Left lung (tissue), 14 donors: ENCODE measurements at places on chromosomes 3 and 15.

DNA sequence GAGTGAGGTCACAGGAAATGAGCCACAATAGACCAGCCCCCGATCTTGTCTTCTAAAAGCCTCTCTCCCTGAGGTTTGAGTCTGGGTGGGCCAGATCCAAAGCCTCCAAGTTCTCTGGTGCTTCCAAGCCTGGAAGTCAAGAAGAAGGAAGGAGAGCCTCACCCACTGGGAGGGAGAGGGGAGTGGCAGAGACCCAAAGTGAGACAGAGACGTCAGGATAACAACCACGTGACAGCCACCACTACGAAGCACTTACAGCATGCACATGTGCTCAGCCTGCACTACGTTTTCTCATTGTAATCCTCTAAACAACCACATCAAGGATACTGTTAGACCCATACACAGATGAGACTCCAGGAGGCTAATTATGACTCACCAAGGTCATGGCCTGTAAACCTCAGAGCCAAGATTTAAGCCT is 197.3 kb upstream of the LINGO1 start:
- no peak for DNase-seq
- H3K27ac ChIP-seq, result no peak overlapping the region
- H3K36me3 ChIP-seq, result no peaks in the 10 kb centered on the region
- H3K4me3 ChIP-seq, result no peak overlapping the region

- H3K4me3 ChIP-seq, result no peak overlapping the region
- no peak overlapping the region for H3K27ac ChIP-seq
- H3K4me1 ChIP-seq, result no peaks in the 10 kb centered on the region
- no peaks in the 10 kb centered on the region for H3K27me3 ChIP-seq
- H3K36me3 ChIP-seq, result no peaks in the 10 kb centered on the region
- DNase-seq, result no peak
Measured at GRCh38 chr15:42315521-42315920, 42.3 kb upstream of the TMEM87A start.

DNA sequence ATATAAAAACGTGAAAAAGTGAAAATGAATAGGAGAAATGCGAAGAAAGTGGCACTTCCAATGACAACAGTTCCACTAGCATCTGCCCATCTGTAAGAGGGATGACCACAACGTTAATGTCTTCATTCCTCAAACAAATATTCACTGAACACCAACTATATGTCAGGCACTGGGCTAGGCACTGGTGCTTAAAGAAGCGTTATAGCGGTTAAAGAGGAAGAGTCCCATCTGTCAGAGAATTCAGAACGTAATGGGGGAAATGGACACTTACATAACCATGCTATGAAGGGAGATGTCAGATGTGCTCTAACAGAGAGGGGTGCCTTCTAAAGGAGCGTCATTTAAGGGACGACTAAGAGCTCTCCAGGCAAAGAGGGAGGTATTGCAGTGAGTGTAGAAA is 8.2 kb downstream of the RUBCN start:
- H3K4me3 ChIP-seq, result no peak overlapping the region
- H3K27ac ChIP-seq, result no peak overlapping the region
- no peaks in the 10 kb centered on the region for H3K27me3 ChIP-seq
- no peak for DNase-seq
- H3K36me3 ChIP-seq, result no peaks in the 10 kb centered on the region

DNA sequence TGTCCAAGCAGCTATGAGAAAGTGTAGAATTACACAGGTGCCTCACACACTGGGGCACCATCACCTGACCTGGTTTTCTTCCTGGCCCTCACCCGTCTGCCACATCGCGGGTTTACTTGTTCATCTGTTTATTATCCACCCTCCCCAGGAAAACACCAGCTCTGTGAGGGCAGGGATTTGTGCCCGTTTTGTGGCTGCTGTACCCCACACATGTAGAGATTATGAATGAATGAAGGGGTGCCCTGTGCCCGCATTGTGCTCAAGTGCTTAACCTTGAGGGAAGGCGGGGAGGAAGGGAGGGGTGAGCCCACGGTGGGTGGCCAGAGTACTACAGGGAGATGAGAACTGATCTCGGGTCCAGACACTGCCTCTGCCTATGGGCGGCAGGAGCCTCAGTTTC is 108.4 kb downstream of the WNT7A start:
- H3K36me3 ChIP-seq, result no peaks in the 10 kb centered on the region
- no peaks in the 10 kb centered on the region for H3K27me3 ChIP-seq
- no peak overlapping the region for H3K27ac ChIP-seq
- DNase-seq, result no peak

DNA sequence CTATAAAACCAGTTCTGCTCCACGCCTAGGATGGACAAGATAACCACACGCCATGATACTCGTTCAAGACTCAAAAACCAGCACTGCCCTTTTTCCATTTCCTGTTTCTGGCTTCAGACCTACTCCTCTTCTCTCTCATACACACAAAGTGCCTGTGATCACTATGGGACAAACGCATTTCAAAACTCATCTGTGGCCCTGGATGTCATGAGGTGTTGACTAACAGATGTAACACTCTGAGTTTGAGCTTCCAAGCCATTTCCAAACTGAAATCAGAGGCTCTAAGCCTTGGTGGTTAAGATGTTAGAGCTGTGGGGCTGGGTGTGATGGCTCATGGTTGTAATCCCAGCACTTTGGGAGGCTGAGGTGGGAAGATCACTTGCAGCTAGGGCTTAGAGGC is 55.7 kb upstream of the LMOD3 start:
- H3K4me1 ChIP-seq, result peaks cover 5% of the 10 kb centered on the region
- no peaks in the 10 kb centered on the region for H3K36me3 ChIP-seq
- no peaks in the 10 kb centered on the region for H3K27me3 ChIP-seq

- H3K4me3 ChIP-seq, result no peak overlapping the region
- no peak for DNase-seq
- H3K36me3 ChIP-seq, result no peaks in the 10 kb centered on the region
- peaks cover 19% of the 10 kb centered on the region for H3K27me3 ChIP-seq
- H3K4me1 ChIP-seq, result peaks cover 20% of the 10 kb centered on the region
- no peak overlapping the region for H3K27ac ChIP-seq
Measured at GRCh38 chr3:125059488-125060245, 3.9 kb upstream of the HEG1 start.

- H3K27ac ChIP-seq, result no peak overlapping the region
- no peaks in the 10 kb centered on the region for H3K4me1 ChIP-seq
- DNase-seq, result no peak
- H3K36me3 ChIP-seq, result no peaks in the 10 kb centered on the region
Measured at GRCh38 chr3:55476515-55476914, 10.6 kb downstream of the WNT5A start.

GRCh38 chr3:74139648-74140047 is 474.8 kb downstream of the CNTN3 start:
- H3K4me3 ChIP-seq, result no peak overlapping the region
- no peaks in the 10 kb centered on the region for H3K36me3 ChIP-seq
- no peaks in the 10 kb centered on the region for H3K4me1 ChIP-seq
- DNase-seq, result no peak
- H3K27ac ChIP-seq, result no peak overlapping the region

- H3K4me3 ChIP-seq, result no peak overlapping the region
- H3K27me3 ChIP-seq, result no peaks in the 10 kb centered on the region
- no peaks in the 10 kb centered on the region for H3K36me3 ChIP-seq
- no peaks in the 10 kb centered on the region for H3K4me1 ChIP-seq
- H3K27ac ChIP-seq, result no peak overlapping the region
Measured at GRCh38 chr15:95252404-95252803, 1021.0 kb downstream of the MCTP2 start.

DNA sequence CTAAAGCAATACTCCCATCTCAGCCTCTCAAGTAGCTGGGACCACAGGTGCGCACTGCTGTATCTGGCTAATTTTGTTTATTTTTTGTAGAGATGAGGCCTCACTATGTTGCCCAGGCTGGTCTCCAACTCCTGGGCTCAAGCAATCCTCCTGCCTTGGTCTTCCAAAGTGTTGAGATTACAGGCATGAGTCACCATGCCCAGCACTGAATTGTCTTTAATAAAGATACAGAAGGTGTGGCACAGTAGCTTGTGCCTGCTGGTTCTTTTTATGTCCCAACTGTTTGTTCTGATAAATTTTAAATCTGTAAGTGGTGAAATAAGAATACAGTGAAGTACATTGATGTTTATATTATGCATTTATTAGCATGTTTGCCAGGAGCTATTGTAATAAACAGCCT is 20.6 kb upstream of the TRAK1 start:
- no peaks in the 10 kb centered on the region for H3K27me3 ChIP-seq
- H3K27ac ChIP-seq, result peak overlapping the region; percentile 28
- no peaks in the 10 kb centered on the region for H3K36me3 ChIP-seq
- no peak overlapping the region for H3K4me3 ChIP-seq
- H3K4me1 ChIP-seq, result peaks cover 74% of the 10 kb centered on the region

DNA sequence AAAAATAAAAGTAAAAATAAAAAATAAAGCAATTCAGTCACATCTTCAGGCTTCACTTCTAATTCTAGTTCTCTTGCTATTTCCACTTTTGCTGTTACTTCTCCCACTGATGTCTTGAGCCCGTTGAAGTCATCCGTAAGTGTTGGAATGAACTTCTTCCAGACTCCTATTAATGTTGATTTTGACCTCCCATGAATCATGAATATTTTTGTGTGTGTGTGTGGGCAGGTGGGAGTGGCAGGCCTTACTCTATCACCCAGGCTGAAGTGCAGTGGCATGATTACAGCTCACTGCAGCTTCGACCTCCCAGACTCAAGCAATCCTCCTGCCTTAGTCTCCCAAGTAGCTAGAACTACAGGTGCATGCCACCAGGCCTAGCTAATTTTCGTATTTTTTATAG is 10.7 kb downstream of the USP4 start:
- no peak for DNase-seq
- no peaks in the 10 kb centered on the region for H3K36me3 ChIP-seq
- no peak overlapping the region for H3K27ac ChIP-seq
- H3K4me1 ChIP-seq, result peaks cover 23% of the 10 kb centered on the region
- no peak overlapping the region for H3K4me3 ChIP-seq
- no peaks in the 10 kb centered on the region for H3K27me3 ChIP-seq

GRCh38 chr3:56855856-56856512 is 54.2 kb upstream of the ARHGEF3 start:
- H3K4me3 ChIP-seq, result no peak overlapping the region
- no peaks in the 10 kb centered on the region for H3K4me1 ChIP-seq
- no peaks in the 10 kb centered on the region for H3K27me3 ChIP-seq

DNA sequence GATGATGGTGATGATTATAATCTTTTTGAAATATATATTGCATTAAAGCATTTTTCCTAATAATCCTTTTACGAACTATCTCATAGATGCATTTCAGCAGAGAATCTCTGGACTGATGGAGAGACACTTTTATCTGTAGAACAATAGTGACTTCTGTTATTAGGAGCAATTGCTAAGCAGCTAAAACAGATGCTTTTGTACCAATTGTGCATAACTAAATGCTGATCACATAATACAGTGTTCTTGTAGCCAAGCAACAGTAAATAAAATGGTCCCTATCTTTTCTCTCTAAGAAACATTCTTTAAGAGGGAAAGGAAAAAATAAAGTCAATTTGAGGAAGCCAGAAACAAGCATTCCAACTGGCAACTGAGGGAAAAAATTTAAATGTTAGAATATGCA is 405.8 kb upstream of the GOLIM4 start:
- no peak for DNase-seq
- H3K36me3 ChIP-seq, result no peaks in the 10 kb centered on the region
- H3K4me3 ChIP-seq, result no peak overlapping the region
- H3K27me3 ChIP-seq, result no peaks in the 10 kb centered on the region
- H3K27ac ChIP-seq, result no peak overlapping the region

DNA sequence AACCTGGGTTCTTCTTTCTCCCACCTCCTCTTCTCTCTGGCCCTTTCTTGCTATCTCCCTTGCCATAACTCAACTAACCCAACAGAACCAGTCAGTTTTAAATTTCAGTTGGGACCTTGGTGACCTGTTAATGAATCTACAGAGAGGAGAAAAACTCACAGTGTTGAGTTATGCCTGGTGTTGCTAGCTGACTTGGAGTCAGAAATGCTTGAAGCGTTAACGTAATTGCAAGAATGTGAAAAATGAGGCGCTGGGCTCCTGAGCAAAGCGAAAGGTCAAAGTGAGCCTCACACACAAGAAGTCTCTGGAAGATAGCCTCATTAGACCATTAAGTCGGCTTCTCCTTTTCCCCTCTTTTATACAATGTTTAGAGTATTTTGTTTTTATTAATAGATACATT is 18.4 kb downstream of the MEIS2 start:
- H3K4me1 ChIP-seq, result peaks cover 16% of the 10 kb centered on the region
- H3K27me3 ChIP-seq, result no peaks in the 10 kb centered on the region
- no peak overlapping the region for H3K27ac ChIP-seq
- H3K4me3 ChIP-seq, result no peak overlapping the region

DNA sequence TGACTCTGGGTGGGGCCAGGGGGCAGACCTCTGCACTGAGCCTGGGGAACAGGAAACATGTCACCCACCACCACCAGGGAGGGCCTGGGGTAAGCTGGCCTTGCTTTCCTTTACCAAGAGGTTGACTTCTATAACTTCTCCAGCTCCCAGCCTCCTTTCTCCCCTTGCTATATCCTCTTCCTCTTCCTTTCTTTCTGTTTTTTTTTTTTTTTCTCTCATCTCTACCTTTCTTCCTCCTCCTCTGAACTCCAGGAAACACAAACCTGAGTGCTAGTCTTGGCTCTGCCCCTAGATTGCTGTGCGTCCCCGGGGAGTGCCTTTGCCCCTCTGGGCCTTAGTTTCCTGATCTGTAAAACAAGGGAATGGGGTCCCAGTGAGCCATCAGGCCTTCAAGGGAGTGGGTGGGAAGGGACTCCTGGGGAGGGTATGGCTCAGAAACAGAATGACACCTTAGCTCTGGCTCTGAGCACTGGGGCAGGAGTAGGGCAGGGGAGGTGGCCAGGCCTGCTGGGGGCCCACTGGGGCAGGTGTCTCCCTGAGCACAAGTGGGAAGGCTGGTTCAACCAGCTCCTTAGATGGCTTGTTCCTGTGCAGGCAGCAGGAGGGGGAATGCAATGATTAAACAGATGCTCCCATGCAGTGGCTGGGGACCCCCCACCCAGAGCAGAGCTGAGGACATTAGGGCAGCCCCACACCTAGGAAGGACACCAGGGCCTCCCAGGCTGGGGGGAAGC is 4.3 kb downstream of the SNX33 start:
- no peak for DNase-seq
- peak overlapping the region; percentile 33 for H3K27ac ChIP-seq
- peaks cover 45% of the 10 kb centered on the region for H3K4me1 ChIP-seq
- H3K27me3 ChIP-seq, result peaks cover 17% of the 10 kb centered on the region
- H3K36me3 ChIP-seq, result no peaks in the 10 kb centered on the region

GRCh38 chr3:115204475-115204874 is 57.4 kb upstream of the ZBTB20 start:
- H3K4me3 ChIP-seq, result no peak overlapping the region
- H3K36me3 ChIP-seq, result no peaks in the 10 kb centered on the region

- no peak overlapping the region for H3K27ac ChIP-seq
- H3K36me3 ChIP-seq, result no peaks in the 10 kb centered on the region
- H3K4me3 ChIP-seq, result no peak overlapping the region
- H3K4me1 ChIP-seq, result no peaks in the 10 kb centered on the region
- no peaks in the 10 kb centered on the region for H3K27me3 ChIP-seq
- DNase-seq, result no peak
Measured at GRCh38 chr3:182570946-182571594, 222.2 kb upstream of the ATP11B start.

DNA sequence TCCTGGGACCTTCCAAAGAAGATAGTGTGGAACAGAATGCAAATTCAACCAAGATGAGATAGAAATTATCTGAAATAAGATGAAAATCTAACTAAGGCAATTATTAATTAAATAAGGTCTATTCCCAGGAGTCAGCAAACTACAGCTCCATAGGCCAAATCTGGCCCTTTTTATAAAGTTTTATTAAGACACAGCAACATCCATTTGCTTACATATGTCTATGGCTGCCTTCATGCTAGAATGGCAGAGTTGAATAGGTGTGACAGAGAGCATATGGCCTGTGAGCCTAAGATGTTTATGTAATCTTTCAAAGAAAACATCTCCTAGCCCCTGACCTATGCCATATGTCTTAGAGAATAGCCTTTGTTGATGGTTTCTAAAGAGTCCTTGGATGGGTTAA is 503.0 kb downstream of the EDEM1 start:
- no peaks in the 10 kb centered on the region for H3K27me3 ChIP-seq
- DNase-seq, result no peak
- H3K27ac ChIP-seq, result no peak overlapping the region
- H3K36me3 ChIP-seq, result no peaks in the 10 kb centered on the region
- H3K4me1 ChIP-seq, result no peaks in the 10 kb centered on the region
